Activated CD4-positive, alpha-beta T cell treated with anti-CD3 and anti-CD28 coated beads, Interleukin-2, amount 50 U/mL, for 1 hour (primary cell): ENCODE measurements at places on chromosomes 7 and 10.

GRCh38 chr7:45252857-45253256 lies 95.3 kb downstream of the RAMP3 start:
- no peak for DNase-seq

GRCh38 chr7:6502886-6503285 lies 48.4 kb downstream of the GRID2IP start:
- no peak for DNase-seq

DNA sequence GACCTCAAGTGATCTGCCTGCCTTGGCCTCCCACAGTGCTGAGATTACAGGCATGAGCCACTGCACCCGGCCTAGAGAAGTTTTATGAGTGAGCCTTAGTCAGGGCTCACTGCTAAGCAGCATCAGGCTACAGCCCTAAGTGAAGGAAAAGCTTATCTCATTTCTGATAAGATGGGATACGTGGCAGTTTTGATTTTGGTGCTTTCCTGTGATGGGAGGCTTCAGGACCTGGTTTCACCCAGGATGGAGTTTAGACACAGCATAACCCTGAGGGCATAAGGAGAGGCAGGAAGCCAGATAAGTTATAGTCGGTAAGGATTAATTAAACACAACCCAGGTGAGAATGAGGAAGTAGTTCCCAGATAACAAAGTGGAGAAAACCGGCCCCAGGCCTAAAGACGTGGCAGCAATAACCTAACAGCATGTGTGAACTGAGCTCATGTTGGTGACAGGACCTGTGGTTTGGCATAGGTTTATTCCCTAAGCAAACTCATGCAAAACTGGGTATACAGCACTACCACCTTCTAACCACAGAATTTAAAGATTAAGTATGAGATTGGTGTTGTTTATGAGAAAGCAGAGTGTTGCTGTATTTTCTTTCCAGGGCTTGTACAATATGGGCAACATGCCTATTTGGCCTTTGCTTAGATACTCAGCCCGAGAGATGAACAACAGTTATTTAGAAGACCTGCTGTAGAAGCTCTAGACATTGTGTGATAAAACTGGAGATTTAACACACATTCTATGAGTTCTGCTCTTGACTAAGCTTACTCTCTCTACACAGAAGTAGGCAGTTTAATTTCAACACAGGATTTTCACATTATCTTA lies 119.4 kb downstream of the COL28A1 start:
- DNase-seq: no peak

GRCh38 chr10:86225103-86225782 lies 141.4 kb downstream of the GRID1 start:
- no peak for DNase-seq

DNA sequence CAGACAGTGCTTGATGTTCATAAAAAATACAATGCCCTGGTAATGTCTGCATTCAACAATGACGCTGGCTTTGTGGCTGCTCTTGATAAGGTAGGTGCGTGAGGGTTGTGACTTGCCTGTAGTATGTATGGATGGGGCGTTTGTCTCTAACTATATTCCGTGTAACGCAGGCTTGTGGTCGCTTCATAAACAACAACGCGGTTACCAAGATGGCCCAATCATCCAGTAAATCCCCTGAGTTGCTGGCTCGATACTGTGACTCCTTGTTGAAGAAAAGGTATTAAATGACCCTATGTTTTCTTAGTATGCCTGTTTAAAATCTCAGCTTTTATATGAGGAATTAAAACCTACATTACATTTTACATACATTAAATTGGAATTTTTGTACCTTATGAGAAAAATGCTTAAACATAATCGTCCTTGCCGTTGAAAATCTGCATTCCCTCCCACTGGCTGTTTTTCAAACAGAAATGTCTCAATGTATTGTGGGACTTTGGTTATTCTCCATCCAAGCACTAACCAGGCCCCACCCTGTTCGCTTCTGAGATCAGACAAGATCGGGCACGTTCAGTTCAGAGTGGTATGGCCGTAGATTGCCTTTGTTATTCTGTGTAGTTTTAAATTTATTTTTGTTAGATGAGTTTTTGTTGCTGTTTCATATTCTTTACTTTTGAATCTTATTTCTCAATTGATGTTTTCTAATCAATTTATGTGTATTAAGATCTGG lies 85.3 kb downstream of the CUL1 start:
- no peak for DNase-seq

GRCh38 chr7:3267966-3268690 lies 32.9 kb upstream of the SDK1 start:
- no peak for DNase-seq

DNA sequence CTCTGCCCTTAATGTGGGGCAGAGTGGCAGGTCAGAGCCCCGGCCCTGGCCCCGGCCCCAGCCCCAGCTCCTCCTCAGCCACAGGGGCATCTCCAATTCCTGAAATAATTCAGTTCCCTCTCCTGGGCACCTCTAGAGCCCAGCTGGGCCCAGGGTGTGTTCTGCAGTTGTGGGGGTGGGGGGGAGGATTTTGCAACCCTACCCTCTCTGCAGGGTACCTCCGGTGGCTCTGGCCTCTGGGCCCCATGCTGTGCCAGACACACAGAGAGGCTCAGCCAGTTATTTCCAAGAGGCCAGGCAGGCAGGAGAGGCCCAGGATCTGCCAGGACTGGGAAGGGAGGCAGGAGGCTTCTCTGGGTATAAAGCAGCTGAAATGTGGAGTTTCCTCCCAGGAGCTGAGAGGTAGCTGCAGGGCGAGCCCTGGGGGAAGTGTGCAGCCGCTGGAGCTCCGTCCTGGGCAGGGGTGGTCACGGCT lies 47.9 kb downstream of the PWWP2B start:
- no peak for DNase-seq

DNA sequence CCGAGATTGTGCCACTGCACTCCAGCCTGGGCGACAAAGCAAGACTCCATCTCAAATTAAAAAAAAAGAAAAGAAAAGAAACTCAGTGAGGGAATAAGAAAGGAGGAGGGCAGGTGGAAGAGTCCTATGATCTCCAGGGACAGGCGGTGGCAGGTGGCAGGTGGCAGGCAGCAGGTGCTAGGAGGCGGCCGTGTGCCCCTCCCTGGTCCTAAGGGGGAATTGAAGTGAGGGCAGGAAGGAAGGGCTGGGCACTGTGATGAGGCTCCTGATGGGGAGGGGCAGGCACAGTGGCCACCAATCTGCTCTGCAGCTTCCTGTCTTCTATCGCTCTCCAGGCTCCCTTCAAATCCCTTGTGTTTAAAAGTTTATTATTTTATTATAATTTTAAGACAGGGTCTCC lies 41.2 kb upstream of the UBE3C start:
- no peak for DNase-seq

DNA sequence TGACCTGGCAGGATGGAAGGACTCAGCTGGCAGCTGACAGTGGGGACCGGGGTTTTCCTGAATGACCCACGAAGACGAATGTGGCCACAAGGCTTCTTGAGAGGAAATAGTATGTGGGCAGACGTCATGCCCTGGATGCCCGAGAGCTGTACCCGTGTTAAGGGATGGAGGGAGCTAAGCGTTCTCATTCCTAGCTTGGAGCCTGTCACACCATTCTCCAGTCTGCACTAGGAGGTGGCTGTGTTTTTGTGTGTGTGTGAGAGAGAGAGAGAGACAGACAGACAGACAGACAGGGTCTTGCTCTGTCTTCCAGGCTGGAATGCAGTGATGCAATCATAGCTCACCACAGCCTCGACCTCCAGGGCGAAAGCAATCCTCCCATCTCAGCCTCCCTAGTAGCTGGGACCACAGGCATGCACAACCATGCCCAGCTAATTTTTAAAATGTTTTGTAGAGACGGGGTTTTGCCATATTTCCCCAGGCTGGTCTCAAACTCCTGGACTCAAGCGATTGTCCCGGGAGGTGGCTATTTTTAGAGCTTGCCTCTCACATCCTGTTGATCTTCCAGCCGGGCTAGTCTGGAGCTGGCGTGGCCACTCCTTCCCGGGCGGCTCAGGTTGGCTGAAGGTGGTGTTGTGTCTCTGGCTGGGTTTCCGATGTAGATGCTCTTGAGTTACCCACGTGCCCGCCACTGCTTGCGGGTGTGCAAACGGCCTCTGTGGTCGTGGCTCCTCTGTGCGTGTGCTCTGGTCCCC lies 2.1 kb downstream of the AMZ1 start:
- no peak for DNase-seq

DNA sequence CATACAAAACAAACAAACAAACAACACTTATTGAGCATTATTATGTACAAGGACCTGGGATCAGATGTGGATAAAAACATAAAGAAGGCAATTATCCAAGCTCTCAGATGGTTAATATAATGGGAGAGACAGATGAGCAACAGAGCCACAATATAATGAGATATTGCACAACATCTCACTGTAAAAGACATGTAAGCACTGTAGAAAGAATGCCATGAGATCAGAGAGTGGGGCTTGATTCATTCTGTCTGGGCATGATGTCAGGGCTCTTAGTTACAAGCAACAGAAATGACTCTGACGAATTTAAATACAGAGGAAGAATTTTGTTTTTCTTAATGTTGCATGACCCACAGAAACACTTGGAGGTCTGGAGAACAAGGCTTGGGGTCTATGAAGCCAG lies 164.7 kb upstream of the PLXDC2 start:
- DNase-seq: no peak

DNA sequence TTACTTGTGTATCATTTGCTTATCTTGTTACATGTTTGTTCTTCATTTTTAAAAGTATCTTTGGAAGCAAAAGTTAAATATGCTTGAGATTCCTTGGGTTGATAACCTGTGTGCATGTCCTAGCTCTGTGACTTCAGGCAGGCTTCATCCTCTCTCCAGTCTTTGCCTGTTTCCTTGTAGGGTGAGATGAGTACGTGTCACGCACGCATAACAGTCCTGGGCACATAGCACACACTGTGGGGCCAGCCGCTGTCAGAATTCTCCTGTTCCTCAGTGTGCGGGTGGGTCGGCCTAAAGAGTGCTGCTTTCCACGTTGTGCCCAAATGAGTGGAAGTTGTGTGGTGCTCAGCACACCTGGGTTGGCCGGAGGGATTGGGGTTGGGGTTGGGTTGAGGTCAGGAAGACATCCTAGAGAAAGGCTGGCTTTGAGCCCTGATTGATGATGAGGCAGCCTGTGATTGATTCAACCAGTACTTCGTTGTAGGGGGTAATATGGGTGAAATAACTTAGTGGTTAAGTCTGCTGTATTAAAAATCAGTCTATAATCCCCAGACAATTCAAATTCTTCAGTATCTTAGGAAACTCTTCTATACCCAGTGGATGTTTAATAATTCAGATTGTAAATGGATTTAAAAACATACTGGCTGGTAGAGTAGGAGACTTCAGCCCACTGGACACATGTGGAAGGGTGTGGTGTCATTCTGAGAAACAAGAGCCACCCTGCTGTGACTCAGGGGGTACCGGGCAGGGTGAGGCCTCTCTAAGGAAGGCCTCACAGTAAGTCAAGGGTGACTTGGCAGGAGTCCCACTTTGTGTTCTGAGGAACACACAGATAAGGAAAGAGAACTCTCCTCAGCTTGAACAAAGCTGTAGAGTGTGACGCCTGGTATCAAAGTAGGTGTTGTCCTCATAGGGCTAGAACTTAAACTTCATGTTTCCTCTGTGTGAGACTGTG lies 54.8 kb downstream of the DAGLB start:
- DNase-seq: no peak

GRCh38 chr7:154744861-154745258 lies 258.1 kb downstream of the PAXIP1 start:
- no peak for DNase-seq

GRCh38 chr10:110335314-110336064 lies 30.8 kb upstream of the SMNDC1 start:
- DNase-seq: no peak

DNA sequence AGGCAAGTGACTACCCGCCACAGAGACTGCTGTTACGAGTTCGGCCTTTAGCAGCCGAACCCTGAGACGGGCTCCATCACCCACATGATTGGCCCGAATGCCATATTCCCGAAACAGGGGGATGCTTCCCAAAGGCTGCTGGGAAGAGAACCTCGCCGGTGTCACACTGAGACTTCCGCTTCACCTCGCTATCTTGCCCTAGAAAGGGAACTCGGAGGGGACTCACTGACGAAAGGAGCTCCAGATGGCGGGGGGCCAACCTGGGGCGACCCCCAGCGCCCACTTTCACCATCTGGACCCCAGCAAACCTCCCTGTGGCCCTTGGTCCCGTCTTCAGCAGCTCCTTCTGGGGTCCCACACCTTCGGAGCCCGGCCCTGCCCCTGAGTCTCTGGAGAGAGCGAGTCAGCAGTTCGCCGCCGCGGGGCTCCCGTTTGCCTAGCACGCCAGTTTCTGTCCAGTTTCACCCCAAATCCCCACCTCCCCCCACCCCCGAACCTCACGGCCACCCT lies 529 bp downstream of the HPS1 start:
- peak; percentile 34 for DNase-seq

DNA sequence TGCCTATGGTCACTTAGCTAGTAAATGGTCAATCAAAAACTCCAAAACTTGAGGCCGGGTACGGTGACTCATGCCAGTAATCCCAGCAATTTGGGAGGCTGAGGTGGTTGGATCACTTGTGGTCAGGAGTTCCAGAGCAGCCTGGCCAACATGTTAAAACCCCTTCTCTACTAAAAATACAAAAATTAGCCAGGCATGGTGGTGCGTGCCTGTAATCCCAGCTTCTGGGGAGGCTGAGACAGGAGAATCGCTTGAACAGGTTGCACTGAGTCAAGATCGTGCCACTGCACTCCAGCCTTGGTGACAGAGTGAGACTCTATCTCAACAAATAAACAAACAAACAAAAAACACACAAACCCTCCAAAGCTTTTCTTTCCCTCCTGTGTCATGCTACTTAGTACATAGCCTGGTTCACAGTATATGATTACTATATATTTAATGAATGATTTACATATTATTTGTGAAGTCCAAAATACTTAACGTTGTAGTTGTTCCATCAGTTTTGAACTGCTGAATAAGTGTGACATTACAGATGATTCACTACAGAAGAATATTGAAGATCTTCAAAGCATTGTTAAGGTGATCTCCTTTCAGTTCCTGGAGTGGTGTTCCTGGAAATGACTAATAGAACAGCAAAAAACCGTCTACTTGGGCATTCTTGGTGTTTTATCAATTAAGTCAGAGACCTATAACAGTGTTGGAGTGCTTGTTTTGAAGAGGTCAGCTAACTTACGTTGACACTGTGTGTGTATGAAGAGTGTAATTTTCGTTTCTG lies 72.9 kb downstream of the ADK start:
- no peak for DNase-seq

DNA sequence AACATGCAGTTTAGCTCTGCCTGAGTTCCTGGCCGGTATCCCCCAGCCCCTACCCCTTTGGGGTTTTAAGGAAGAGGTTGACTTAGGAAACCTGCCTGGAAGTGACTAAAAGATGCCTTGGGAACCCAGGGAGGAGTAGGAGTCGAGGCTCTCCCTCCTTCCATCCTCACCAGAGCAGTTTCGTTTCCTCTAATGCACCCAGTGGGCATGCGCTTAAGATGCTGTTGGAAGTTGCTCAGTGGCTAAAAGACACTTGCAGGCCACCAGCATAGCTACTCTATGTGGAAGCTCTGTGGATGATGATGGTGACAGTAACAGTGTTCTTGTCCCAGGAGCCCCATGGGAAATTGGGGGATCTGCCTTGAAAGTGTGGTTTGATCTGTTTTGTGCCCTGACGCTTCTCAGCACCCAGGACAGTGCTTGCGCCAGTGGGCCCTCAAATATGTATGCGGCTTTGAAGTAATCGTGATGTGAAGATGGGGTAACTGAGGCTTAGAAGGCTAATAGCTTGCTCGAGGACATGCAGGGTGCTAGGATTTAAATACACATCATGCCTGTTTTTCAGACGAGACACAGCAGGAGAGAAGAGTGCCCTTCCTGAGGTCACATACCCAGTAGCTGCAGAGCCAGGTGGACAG lies 32.0 kb downstream of the TBATA start:
- no peak for DNase-seq

- no peak for DNase-seq
Measured at GRCh38 chr10:78035933-78036583, 2.4 kb downstream of the RPS24 start.

- no peak for DNase-seq
Measured at GRCh38 chr7:147023440-147023839, 906.8 kb downstream of the CNTNAP2 start.
